ENCODE measurements at places on chromosomes 2 and 18.

DNA sequence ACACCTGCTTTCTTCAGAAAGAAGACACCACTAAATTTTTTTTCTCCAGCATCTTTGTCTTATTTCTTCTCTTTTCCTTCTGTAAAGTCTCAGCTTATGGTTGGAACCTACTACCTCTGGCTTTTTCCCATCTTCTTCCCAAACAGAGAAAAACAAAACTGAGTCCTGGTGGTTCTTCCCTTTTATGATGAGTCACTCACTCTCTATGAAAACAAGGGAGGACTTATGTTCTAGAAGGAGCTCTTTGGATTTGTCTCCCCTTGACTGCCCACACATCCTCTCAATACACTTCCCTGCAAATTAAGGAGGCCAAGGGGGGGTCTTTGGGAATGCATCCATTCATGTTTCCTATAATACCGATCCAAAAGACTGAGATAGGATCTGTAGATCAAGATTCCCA, 22.1 kb upstream of the MEIS1 start:
- DNase-seq = no peak

DNA sequence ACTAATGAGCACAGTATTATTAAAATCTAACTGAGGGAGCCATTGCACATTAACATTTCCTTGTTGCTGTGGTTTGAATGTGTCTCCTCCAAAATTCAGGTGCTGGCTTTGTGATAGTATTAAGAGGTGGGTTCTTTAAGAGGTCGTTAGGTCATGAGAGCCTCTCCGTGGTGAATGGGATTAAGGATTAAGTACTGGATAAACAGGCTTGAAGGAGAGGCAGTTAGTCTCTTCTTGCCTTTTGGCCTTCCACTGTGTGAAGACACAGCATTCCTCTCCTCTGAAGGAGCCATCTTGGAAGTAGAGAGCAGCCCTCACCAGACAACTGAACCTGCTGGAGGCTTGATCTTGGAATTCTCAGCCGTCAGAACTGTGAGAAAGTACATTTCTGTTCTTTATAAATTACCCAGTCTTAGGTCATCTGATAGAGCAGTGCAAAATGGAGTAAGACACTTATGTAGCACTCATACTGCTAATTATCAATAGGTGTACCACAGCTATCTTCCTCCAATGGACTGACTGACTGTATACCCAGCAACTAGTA, 182.7 kb downstream of the MYO3B start:
- no peak for DNase-seq

DNA sequence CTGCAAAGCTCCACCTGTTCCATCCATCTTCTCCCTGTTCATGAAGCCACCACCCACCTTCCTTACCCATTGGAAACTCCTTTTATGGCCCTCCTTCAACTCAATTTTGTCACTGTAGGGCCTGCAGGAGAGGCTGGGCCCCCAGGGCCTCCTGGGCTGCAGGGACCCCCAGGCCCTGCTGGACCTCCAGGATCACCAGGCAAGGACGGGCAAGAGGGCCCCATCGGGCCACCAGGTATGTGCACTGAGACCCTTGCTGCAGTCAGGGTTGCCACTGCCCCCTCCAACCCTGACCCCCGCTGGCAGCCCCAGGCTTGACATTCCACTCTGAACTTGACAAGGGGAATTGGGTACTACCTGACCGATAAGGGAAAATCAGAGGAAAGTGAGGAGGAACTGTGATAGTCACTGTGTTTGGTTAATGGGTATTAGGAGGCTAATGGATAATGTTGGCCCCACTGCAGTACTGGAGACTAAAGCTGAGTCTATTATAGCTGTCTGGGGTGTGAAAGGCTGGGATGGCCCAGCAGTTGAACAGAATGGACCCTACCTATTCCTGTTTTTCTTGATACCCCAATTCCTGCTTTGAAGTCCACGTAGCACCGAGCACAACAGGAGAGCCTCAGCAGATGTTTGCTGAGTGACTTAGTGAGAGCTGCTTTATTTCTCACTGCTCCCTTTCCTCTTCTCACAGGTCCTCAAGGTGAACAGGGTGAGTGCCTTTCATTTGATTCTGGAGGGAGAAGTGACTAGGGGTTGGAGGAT, 2.1 kb upstream of the KHK start:
- DNase-seq = no peak

DNA sequence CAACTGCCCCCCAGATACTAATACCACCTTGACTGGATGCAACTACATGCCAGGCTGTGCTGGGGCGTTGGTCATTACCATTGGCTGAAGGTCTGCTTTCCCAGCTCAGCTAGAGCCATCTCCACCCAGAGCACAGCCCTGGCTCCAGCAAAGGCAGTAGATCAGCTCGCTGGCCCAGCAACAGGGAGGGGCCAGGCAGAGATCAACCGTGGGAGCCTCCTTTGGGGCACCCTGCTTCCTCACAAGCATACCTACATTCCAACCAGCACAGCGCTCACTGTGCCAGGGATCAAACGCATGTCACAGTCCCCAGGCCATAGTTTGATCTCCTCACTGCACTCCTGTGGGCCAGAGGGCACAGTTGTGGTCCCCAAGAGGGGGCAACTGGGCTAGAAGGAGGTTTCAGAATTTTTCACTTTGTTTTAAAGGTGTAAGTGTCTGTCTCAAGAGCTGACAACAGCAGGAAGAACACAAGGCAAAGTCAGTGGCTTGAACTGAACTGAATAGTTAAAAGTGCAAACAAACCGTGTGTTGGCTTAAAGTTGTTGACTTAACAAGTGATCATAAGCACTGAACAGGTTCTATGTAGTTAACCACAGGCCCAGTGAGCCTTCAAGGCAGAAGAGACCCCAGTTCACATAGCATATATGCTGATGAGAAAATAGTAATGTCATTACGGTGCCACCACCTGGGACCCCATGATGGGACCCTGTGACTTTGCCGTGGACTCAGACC, 70.1 kb upstream of the BZW1 start:
- no peak for DNase-seq

DNA sequence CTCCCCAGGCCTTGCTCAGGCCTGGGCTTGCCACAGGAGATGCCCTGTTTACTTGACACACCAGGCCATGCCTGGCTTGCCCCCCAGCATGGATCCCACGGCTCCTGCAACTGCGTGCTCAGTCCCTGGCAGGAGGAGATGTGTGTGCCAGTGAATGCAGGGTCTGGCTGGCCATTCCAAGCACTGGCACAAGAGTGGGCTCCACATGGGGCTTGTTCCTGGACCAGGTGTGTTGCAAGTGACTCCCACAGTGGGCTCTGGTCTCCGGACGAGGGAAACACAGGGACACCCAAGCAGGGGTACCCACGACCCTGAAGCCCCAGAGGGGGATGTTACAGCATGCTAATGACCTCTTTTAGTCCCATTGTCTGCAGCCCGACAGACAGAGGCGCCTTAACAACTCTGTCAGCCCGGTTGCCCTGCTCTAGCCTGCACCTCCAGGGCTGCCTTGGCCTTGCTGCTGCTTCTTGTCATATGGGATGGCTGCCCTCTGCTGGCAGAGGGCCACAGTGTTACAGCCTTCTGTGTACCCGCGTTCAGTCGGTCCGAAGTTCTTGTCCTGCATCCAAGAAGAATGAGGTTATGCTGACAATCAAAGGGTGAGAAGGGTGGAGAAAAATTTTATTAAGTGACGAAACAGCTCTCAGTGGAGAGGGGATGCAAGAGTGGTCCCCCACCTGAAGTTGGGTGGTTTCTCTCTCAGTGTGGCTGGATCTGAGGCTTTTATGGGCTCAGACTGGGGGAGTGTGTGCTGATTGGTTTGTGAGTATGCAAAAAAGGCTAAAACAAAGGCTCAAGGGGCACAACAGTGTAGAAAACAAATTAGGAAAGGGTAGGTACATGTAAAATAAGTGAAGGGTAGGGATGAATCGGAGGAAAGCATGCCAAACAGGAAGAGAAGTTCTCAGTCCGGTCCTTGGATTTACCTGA, 180.4 kb downstream of the MBD5 start:
- no peak for DNase-seq

DNA sequence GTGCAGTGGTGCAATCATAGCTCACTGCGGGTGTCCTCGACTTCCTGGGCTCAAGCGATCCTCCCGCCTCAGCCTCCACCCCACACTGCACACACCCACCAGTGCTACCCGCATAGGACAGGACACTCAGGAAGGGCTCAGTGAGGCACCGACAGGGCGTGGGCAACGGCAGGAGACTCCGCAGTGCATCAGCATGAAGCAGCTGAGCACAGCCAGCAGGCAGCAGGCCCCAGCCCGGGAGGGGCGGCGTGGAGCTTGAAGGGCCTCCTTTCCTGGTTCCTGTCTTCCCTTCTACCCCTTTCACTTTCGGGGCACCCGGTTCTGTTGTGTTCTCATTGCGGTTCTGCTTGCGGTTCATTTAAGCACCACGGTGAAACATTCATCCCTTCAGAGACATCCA, 89.8 kb downstream of the ZNF516 start:
- DNase-seq = no peak

DNA sequence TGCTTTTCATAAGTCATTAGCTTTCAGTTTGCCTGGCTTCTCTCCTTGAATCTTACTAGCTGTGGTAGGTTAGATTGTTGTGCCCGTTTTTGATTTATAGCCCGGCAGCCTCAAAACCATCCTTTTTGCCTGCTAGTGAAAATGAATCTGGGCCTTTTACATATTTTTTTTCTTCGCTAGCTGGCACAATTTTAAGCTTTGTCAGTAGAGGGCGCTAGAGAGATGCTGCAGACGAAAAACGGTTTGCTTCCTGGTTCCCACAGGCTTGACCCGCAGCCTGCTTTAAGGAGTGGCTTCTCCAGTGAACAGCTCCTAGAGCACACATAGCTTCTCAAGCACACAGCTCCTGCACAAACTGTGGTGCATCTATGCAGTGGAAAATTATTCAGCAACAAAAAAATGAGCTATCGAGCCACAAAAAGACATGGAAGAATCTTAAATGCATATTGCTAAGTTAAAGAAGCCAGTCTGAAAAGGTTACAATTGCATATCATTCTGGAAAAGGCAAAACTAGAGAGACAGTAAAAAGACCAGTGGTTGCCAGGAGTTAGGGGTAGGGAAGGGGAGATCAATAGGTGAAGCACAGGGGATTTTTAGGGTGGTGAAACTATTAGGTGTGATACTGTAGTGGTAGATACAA, 47.9 kb downstream of the E2F6 start:
- DNase-seq = no peak

DNA sequence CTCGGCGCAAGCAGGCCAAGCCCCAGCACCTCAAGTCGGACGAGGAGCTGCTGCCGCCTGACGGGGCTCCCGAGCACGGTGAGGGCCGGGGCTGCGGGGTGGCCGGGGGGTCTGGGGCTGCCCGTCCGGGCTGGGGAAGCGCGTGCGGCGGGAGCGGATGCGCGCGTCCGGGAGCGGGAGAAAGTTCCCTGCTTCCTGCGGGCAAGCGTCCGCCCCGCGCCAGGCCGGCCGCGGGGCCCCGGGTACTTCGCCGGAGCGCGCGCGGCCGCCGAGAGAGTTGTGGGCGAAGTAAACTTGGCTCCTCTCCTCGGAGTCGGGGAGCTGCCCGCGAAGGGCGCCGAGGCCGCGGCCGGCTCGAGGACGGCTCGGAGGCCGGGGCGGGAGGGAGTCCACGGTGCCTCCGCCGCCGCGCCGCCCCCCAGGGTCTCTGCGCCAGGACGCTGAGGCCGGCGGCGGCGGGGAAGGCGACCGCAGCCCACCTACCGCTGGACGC, 707 bp downstream of the SALL3 start:
- no peak for DNase-seq

DNA sequence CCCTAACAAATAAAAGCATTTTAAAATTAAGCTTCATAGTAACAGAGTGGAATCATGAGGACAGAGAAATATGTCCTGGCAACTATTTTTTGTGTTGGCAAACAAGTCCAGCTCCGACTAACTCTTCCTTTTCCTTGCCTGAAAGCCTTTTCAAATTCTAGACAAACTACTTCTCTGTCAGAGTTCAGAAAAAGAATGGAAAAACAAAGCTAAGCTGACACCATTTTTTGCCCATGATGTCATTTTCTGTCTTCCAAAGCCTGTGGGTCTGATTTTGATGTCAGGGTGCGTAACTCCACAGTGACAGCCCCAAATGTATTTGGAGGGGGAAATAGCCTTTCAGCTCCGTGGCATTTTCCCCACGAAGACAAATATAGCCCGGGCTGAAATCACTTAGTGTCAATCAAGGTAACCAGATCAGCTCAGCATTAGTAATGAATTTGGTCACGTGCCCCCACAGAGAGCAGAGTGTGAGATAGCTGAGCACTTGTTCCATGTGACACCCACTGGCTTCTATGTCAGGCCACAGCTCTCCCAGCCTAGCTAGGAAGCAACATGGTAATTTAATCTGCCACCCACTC, 233.0 kb upstream of the SIX2 start:
- DNase-seq = no peak

- no peak for DNase-seq
These were observed 65.1 kb upstream of the STAM2 start for GRCh38 chr2:152240559-152241231.

- DNase-seq = no peak
These were observed 16.4 kb downstream of the CRIM1 start for GRCh38 chr2:36371928-36372391.

DNA sequence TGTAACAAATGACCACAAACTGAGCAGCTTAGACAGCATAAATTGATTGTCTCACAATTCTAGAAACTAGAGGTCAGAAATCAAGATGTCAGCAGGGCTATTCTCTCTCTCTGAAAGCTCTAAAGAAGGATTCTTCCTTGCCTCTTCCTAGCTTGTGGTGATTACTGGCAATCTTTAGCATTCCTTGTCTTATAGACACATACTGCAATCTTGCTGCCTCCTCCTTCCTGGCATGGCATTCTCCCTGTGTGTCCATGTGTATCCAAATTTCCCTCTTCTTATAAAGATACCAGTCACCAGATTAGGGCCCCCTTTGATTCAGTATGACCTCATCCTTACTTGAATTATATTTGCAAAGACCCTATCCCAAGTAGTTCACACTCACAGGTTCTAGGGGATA, 2.3 kb downstream of the ASB3 start:
- no peak for DNase-seq

- DNase-seq = no peak
These were observed 42.7 kb downstream of the MDH1 start for GRCh38 chr2:63631501-63631900.

- no peak for DNase-seq
These were observed 440.8 kb upstream of the CDH20 start for GRCh38 chr18:60892441-60892840.
